ENCODE measurements at places on chromosomes 5 and 9.

GRCh38 chr5:43973318-43973717, 370.3 kb downstream of the NNT start:
- no peak for DNase-seq

DNA sequence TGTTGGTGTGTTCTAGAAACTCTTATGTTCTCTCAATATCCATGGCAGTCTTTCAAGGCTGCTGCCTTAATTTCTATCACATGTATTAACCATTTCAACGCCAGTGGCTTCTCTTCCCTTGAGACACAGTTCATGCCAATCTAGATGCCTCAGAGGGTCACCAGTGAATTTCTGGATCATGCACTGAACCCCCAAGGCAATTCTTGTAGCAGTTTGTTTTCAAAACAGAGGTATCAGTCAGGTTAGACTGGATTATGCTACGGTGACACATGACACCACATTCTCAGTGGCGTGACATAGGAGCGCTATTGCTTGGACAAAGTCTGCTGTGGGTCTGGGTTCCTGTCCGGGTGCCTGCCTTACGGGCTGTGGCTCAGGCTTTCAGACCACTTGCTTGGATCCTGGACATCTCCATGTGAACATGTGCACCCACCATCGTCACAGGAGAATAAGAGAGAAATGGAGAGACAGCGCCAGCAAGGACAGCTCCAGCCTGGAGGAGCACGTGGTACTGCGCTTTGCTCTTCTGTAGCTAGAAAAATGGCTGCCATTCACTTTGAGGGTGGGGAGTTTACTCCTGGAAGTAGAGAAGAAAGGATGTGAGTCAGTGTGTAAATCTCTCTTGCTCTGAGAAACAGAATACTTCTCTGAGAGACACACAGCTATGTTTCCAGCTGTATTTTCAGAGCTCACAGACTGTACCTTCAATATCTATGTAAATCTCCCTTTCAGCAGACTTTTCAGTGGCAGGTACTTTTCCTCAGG, 329.3 kb upstream of the ADCY2 start:
- DNase-seq = no peak

GRCh38 chr5:16412556-16412955, 53.0 kb downstream of the ZNF622 start:
- DNase-seq = no peak

DNA sequence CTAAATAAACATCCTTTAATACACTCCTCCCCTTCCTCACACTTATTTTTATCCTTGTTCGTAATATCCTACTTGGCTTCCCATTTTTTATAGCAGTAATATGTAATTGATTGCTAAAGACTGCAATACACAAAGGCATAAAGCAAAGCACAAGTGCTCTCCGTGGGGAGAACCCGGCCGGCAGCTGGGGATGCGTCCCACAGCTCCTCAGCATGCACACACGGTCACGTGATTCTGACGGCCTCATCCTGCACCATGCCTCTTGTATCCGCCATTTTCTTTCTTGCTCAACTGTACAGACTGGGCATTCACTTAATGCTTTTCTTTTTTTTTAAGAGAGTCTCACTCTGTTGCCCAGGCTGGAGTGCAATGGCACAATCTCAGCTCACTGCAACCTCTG, 2.8 kb downstream of the BRD3OS start:
- no peak for DNase-seq

- DNase-seq = no peak
Observed at GRCh38 chr9:14958989-14959388, 48.8 kb upstream of the FREM1 start.

GRCh38 chr9:88303721-88304451, 84.4 kb upstream of the SPIN1 start:
- no peak for DNase-seq

DNA sequence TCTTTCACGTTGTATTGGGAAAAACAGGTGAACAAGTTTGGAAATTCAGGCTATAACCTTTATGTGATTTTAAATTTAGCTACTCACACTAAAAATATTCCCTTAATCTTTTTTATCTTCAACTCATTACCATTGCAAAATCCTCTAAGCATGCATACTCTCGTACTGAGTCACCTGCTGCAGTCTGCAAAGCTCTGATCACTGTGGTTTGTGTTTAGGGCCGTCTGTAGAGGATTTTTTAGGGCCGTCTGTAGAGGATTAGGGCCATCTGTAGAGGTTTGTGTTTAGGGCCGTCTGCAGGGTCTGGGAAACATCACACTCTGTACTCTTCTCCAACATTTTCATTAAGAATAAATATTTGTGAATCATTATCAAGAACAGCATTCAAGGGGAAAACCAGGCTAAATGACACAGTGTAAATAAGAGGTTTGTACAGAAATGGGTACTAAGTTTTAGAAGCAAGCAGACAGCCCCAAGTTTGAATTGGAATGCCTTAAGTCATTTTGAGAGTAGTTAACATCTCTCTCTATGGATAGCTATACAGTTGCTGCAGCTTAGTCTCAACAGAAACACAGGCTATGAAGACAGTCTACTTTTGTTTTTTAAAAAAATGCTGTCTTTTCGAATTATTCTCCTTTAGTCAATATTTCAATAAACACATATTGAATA, 155.0 kb upstream of the TSLP start:
- DNase-seq = no peak

DNA sequence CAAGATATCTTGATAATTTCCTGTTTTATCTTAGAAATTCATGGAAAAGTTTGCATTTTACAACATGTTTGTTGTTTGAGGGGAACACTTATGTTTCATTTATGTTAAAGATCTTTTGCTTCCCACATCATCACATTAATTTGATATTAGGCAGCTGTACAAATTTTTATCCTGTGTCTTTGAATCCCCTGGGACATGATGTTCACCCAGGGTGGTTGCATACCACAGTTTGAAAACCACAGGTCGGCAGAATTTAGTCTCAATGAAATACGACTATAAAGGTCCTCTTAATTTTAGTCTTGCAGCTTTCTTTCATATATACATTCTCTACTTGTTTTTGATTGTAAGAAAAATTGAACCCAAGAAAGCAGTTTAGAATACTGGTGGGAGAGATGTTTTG, 3.7 kb downstream of the NAA35 start:
- DNase-seq = no peak

- DNase-seq = no peak
Observed at GRCh38 chr9:87665505-87665904, 60.4 kb upstream of the CTSL start.

DNA sequence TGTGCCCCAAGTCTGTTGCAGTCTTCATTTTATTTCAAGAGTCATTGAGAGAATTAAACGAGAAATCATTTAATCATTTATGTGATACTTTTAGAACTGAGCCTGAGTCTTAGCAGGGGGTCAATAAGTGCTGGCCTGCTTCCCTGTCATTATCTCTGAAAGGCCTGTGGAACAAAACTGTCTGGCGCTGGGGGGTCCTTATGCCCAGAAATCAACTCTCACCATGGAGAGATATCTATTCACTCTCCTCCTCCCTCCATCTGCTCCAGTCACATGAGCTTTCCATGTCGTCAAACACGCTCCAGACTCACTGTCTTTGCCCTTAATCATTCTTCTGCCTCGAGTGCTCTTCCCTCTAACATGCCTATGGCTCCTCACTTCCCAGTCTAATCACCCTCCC, 136.8 kb downstream of the ESM1 start:
- no peak for DNase-seq

DNA sequence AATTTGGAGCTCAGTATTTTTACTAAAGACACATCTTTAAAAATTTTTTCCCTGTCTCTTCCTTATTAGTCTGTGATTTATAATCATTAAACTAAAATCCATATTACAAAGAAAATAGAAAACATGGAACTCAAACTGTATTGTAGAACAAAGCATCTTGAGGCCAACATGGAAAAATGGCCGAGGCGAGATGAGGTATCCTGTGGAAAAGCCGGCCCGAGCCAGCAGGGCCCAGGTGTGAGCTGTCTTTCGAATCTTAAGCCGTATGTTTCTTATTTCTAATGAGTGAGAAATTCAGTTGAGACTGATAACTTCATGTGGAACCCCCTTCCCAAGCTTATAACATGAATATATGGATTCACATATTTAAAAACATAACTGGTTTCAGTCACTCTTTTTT, 170.4 kb upstream of the OTULINL start:
- DNase-seq = no peak

GRCh38 chr5:76850543-76851145, 830 bp downstream of the S100Z start:
- no peak for DNase-seq

DNA sequence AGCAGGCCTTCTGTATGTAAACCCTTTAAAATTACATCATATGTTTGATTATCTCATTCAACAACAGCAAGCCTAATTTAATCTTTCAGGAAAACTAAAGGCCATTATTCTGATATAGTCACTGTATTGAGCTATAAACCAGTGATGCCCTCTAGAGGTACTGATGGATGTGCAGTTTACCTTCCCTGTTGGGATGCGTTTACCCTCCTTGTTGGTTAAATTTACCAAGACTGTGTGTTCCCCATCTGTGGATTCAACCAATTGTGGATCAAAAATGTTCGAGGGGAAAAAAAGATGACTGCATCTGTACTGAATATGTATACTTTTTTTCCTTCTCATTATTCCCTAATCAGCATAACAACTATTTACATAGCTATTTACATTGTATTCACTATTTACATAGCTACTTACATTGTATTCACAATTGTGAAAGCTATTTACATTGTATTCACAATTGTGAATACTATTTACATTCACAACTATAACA, 3.7 kb upstream of the BAAT start:
- no peak for DNase-seq

DNA sequence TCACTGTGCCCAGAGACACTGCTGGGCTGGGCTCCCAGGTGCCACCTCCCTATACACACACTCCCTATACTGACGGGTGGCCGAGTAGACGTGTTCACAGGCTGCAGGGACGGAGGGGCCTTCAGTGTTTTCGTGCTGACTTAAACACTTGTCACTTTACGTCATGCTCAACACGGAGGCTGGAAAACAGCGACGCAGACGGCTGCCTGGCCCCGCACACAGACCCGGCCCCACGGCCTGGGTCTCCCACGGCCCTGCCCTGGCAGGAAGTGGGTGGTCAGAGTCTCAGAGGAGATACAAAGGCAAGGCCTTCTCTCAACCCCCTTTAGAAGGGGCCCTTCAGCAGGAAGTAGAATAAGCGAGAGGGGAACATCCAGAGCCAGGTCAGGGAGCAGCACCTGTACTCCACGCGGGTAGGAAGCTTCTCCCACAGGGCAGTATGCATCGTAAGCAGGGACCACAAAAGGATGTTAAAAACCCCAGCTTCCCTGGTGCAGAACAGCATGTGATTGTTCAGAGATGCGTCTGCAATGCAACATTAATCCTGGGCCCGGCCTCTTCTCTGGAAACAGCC, 11.9 kb upstream of the TBC1D9B start:
- no peak for DNase-seq

GRCh38 chr5:9411142-9411541, 134.7 kb downstream of the SEMA5A start:
- no peak for DNase-seq

DNA sequence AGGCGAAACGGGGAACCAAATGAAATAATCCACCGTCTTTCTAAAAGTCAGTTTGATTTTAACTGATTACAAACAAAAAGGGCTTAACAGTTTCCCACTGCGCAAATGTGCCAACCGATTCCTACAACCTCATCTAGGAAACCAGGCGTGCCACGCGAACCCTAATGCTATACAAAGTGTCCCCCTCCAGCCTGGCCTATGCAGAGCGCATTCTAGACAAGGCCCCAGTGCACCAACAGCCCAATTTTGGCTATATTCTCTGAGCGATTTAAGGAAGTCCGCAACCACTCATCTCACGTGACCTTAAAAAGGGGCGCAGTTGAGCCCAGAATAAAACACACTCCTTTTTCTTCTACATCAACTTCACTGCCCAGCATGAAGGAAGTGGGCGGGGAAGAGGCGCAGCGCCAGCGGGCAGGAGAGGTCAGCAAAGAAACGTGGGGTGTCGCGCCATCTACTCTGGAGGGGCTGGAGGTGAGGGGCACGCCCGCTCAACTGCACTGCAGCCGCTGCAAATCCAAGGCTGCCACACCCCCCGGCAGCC, 779 bp downstream of the FAM13B start:
- DNase-seq = peak; percentile 69

DNA sequence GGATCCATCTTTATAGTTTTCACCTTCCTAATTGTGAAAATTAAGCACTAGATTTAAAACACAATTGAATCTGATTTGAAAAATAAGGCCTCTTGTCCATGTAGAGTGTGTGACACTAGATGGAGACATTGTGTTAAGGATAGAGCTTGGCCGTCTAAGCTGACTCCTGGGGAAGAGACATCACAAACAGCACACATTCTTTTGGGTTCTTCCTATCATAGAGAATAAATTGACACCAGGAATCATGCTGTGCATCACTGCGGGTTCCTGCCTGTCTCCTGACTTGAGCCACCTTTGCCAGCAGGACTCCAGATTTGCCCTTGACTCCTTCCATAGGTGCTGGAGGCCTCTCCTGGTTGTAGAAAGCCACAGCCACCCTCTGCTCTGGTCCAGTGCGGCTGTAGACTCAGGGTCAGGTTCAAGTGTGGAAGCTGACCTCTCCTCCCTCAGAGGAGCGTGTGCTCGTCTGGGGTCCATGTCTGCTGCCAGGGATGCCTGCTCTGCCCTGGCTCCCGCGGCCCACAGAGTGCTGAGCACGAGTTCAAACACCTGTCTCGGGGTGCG, 11.2 kb downstream of the ROPN1L start:
- DNase-seq = no peak

DNA sequence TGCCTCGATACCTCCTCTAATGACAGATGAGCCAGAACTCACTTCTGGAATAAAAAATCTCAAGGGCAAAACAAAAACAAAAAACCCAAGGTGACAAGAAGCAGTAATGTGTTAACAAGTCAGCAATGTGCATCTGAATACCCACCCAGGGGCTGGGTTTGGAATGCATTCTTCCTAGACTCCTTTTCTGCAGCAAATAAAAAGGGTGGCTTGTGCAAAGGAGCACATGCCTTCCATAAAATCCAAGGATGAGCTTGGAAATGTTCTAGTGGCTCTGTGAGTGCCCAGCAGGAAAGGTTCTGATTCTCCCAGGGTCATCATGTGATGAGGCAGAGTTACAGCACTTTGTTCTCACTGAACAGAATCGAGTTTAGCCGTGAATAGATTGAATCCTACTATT, 599.9 kb downstream of the RAB3C start:
- DNase-seq = no peak

GRCh38 chr9:114483499-114483898, 21.8 kb downstream of the WHRN start:
- no peak for DNase-seq
